DND-41 (cell line): ENCODE measurements at places on chromosomes 13 and 19.
A peak's percentile ranks its signal among the peaks of the same experiment; 100 is the strongest.

DNA sequence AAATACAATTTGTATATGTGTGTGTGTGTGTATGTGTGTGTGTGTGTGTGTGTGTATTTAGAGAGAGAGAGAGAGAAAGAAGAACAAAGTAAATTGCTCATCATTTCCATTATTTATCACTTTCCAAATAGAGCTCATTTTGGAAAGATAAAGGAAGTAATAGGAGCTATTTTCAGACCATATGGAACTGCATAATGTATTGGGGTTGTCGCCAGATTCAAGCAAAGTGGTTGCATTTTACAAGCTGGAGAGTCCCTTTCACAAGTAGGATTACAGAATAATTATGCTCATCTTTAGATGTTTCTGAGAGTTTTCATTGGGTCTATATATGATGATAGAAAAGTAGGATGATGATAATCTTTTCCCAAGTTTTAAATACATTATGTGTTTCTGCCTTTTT lies 842.7 kb upstream of the SLC10A2 start:
- DNase-seq = no peak

DNA sequence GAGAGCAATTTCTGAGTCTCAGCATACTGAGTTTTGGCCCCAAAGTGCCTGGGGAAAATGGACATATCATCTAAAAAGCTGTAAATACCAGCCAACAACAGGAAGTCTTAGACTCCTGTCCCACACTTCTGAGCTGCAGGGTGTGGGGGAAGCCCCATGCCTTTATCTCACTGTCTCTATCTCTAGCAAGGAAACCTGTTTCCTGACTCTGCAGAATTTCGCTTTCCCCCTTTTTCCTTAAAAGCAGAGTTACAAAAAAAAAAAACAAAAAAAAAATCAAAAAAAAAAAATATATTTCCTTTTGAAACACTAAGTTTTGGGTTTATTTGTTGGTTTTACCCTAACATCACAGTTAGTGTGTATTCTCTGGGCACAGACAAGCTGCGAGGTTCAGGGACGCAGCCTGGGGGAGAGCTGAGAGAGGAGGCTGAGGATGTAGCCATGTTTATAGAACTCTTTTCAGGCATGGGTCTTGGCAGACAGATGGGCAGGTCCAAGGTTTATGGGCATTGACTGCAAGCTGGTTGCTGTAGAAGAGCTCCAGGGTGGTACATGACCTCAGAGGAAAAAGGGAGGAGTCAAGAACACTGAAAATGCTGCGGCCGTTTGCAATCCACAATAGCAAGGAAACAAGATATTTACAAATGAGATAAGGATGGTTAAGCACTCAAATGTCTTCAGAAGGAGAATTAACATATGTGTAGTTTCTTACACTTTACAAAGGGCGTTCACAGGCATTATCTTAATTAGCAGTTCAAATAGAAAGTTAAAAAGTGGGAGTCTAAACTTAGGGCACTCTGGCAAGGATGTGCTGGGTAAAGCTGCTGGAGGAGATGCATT lies 4.9 kb downstream of the MBNL2 start:
- DNase-seq = peak; percentile 68

GRCh38 chr19:3670796-3671679 lies 29.2 kb downstream of the PIP5K1C start:
- DNase-seq = no peak

DNA sequence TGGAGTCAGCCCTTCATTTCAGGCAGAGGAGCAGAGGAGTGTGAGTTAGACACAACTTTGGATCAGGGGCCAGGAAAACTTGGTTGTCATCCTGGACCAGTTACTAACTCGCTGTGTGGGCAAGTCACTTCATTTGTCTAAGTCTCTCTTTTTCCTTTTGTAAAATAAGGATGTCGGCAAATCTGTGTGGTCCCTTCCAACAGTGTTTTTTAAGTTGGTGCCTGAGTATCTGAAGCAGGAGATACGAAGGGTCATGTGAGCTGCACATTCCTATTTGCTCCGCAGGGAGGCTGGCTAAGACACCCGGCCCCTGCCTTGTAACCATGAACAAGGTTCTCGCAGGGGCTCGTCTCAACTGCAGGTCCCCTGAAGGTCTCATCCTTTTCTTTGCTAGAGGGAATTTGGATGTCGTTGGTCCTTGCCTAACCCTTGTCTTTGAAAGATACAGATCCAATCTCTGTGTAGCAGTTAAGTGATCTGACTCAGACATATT lies 64.3 kb downstream of the LRCH1 start:
- DNase-seq = no peak

DNA sequence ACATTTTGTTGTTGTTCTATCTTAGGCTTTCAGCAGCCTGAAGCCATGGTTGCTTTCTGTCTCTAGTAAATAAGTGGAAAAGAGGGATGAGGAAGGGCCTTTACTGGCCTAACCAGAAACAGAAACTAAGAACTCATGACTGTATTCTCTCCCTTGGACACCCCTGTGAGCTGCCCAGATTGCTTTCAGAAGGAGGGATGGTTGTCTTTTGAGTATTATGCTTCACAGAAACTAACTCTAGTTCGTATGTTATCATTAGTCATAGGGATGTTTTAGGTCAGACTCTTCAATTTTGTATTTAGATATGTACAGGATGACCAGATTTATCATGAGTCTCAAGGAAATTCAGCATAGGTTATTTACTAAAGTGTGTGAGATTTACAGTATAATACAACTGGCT lies 17.5 kb downstream of the BORA start:
- DNase-seq = no peak

DNA sequence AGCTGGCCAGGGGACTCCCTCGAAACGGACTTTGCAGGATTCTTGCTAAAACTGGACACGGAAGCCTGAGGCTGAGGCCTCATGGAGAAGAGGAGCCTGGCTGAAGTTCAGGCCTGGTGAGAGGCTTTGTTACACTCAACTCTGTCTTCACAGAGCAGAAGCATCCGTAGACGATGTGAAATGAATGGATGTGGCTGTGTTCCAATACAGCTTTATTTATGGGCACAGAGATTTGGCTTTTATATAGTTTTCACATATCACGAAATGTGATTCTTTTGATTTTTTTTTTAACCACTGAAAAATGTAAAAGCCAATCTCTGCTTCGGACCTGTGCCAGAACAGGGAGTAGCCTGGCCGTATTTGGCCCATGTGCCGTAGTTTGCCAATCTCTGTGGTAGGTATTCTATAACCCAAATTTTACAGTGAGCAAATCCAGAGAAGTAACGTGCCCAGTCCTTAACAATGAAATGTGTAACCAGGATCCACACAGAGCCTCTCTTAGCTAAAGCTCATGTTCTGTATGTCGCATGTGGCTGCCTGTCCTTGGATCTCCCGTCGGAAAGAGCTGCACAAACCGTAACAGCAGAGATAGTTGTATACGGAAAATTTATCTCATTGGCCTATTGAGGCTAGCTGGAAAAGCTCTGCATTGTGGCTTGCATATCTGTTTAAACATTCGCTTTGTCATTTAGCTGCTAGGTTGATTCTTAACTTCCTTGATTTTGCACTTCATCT lies 171.6 kb upstream of the RNF113B start:
- no peak for DNase-seq

DNA sequence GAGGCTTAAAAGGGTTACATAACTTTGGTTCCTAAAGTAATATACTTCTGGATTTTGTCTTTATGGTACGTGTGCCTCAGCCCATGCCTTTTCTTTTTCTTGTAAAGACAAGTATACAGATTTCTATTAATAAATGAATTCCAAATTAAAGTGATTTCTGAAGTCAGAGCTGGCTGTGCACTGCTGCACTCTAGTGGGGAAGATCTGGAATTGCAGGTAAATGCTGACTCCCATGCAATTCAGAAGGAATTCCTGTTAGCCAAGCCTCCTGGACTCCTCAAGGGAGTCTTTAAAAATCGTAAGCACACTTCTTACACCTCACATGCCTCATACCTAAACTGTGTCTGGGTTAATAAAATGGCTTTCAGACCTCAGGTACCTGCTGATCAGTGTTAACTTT lies 118.4 kb upstream of the SLC7A1 start:
- no peak for DNase-seq

- no peak for DNase-seq
Observed at GRCh38 chr19:45595814-45596213, 6.2 kb downstream of the GPR4 start.

DNA sequence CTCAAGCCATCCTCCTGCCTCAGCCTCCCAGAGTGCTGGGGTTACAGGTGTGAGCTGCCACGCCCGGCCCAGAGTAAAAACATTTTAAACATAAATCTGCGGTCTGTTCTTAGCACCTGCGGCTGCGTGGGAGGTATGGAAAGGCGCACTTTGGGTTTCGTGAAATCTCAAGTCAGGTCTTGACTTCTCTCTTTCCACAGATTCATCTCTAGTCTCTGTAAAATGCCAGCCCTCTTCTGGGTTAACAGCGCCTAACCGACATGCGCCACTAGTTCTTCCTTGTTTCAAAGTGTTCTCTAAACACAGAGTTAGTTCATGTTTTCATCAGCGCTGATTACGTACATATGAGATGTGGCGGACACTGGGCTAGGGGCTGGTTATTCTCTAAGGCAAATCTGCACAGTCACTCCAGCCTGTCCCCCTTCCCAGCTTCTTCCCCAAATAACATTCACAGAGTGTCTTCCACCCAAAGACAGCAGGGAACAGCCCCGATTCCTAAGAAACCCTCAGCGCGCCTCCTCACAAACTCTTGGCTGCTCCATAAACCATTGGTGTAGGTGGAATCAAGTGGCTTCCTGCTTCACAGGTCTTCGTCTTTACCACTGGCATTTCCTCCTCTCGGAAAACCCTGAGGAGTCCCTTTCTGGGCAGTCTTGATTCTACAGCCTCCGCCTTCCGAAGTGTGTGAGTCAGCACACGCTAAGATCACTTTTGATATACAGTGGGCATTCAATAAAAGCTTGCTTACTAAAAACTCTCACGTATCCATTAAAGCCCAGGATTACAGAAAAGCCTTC lies 1.4 kb downstream of the PARP4 start:
- peak; percentile 28 for DNase-seq
